ENCODE measurements at places on chromosomes 3 and 15. TPM values are rescaled to one million over a fixed set of nuclear protein-coding genes. Genes with fewer than 3 reads are reported as not detected.

- DNase-seq = no peak
These were observed 147.1 kb downstream of the PGPEP1L start for GRCh38 chr15:98860281-98861041.

- no peak for DNase-seq
These were observed 40.6 kb upstream of the FXR1 start for GRCh38 chr3:180871901-180872300.

DNA sequence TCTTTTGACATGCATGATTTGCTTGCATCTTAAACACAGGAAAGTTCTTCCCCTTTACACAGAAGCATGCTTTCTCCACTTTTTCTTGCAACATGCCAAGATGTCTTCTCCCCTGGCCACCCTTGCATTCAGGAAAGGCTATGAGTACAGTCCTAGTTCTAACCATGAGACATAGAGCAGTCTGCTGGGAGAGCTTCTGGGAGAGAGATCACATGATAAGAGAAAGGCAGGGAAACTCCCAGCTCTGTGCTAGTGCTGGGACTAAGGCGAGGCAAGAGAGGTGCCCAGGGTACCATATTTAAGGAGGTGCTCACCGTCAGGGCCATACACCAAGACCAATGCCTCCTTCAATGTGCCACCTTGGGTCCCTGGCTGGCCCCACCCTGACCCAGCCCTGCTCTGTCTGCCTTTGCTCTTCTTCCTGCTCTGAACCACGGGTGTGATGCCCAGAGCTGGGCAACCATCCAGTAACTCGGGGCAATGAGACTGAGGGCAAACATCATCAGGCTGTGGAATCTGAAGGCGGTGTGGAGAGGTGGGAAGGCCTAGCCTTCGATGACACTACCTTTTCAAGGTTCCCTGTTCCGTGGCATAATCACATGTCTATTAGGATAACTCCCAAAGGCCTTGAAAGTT, 77.4 kb upstream of the PRR20G start:
- no peak for DNase-seq

DNA sequence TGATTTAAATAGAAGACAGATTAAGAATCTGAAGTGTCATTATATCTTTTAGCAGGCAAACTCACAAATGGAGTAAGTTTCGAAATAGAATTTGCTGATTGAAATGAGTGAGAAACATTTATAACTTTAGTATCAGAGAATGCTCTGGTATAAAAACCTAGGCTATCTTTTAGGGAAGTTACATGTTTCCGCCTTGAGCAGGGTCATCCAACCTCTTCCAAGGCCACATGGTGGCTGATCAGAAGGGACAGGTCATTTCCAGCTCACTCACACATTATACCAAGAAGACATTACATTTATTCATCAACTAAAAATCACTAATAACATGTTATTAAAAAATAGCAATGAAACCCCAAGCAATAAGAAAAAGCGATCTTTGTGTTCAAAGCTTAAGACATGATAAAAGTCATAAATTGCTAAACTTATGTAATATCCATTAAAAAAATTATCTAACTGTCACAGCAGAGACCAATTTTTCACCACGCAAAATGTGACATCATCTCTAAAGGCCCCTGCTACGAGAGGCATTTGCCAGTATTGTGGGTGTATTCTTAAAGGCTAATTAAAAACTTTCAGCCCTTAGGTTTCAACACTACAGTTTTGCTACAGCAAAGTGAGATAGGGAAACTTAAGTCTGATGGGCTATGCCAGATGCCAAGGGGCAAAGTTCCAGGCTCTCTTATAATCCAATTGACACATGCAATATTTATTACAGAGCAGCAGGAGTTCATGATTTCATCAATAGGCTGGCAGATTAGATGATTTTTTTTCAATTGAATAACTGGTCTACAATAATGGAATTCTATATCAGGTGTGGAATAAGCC, 240.4 kb upstream of the TBL1XR1 start:
- DNase-seq = no peak

GRCh38 chr3:106458952-106459351, 590.1 kb upstream of the CBLB start:
- DNase-seq = no peak

DNA sequence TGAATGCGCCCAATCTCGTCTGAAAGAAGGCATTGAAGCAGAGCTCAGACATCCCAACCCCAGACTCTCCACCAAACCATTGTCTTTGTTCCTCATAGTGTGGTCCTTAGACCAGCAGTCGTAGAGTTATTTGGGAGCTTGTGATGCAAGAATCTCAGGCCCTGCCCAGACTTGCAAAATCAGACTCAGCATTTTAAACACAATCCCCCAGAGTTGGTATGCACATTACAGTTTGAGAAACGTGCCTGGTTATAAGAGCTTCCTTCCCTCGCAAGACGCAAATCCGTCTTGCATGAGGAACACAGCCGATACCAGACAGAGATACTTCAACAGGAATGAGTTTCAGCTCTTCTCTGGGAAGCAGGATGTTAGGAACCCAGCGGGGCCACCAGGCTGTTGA, 38.9 kb upstream of the IREB2 start:
- DNase-seq = no peak

DNA sequence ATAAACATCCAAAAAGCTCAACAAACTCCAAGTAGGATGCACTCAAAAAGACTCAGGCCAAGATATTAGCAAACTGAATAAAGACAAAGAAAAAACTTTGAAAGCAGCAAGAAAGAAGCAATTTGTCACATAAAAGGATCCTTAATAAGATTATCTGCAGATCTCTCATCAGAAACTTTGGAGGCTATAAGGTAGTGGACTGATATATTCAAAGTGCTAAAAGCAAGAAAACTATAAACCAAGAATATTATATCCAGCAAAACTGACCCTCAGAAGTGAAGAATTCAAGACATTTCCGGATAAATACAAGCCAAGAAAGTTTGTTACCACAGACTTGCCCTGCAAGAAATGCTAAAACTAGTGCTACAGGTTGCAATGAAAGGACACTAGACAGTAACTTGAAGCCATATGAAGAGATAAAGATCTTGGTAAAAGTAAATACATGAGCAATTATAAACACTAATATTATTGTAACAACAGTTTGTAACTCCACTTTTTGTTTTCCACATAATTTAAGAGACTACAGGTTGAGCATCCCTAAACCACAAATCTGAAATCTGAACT, 23.6 kb downstream of the C3orf33 start:
- DNase-seq = no peak

DNA sequence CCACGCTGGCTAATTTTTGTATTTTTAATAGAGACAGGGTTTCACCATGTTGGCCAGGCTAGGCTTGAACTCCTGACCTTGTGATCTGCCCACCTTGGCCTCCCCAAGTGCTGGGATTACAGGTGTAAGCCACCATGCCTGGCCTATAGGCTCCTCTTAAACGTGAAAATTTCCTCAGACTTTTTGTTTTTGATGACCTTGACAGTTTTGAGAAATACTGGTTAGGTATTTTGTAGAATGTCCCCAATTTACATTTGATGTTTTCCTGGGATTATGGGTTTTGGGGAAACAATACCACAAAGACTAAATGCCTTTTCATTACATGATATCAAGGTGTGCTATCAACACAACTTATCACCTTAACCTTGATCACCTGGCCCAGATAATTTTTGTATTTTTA, 20.7 kb downstream of the BCL2A1 start:
- DNase-seq = no peak

Gene FAN1
- total RNA-seq = 12.6 TPM

Gene ZNF502
- total RNA-seq = 0.69 TPM

All from activated CD4-positive, alpha-beta memory T cell treated with anti-CD3 and anti-CD28 coated beads for 36 hours (primary cell).